ENCODE measurements at places on chromosomes 5 and 9.

- DNase-seq, result no peak
These were observed 17.8 kb upstream of the CCNJL start for GRCh38 chr5:160330212-160330611.

- no peak for DNase-seq
These were observed 20.4 kb upstream of the IER5L start for GRCh38 chr9:129198319-129199043.

DNA sequence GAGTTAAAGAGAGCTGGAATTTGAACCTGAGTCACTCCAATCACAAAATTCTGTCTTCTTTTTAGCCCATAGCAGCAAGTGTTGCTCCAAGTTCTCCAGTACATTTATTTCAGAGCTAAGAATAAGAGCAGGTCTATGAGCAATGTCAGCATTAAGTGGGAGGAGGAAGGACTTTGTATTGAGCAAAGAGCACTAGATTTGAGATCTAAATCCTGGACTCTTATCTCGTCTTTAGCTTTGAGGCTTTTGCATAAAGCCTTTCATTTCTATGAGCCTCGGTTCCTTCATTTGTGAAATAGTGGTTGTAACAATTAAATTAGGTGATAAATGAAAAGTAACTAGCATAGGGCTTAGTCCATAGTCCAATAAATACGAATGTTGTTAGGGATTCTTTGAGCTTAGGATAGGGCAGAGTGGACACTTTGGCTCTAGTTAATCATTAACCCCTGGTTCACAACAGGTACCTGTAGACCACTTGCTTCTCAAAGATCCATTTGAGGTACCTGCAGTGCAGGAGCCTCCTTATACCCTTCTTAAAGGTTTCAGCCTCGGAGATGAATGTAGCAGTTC lies 464.1 kb upstream of the KLF4 start:
- DNase-seq, result no peak

DNA sequence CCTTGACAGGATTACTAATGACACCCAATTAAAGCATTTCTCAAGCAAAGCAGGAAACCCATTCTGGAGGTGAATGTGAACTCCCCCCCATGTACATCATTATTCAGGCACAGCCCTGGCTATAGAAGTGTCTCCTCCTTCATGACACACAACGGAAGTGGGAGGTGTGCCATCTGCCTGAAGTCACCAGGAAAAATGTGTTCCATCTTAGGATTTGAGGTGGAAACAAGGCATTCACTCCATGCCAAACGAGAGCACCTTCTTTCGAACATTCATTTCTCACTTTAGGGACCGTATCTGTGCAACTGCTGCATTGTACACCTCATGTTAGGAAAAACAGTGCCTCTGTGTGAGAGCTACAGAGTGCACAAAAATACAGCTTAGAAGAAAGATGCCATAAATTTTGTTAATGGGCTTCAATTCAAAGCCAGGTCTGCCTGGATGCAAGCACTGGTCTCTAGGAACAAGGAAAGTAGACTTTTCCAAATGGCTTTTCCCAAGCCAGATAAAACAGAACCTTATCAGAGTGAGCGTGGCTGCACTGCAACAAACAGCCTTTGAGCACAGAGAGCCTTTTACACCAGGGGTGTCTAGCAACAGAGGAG lies 19.4 kb downstream of the GOLM1 start:
- no peak for DNase-seq

GRCh38 chr5:109688630-109688969 lies 1.1 kb upstream of the MAN2A1 start:
- DNase-seq, result no peak

DNA sequence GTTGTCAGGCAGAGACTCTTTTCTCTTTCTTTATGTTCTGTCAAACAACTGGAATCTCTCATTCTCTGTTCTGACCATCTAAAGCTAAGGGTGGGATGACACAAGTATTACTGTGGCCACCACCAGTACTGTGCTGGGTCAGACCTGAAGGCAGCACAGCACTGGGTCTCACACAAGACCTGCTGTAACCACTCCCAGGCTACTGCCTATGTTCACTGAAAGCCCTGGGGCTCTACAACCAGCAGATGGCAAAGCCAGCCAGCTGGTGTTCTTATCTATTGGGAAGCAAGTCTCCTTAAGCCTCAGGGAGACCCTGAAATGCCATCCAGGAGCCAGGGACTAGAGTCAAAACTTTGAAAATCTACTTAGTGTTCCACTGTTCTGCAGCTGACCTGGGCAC lies 189.5 kb downstream of the SLCO4C1 start:
- DNase-seq, result no peak

GRCh38 chr5:178204935-178205748 lies 809 bp downstream of the HNRNPAB start:
- peak; percentile 54 for DNase-seq

DNA sequence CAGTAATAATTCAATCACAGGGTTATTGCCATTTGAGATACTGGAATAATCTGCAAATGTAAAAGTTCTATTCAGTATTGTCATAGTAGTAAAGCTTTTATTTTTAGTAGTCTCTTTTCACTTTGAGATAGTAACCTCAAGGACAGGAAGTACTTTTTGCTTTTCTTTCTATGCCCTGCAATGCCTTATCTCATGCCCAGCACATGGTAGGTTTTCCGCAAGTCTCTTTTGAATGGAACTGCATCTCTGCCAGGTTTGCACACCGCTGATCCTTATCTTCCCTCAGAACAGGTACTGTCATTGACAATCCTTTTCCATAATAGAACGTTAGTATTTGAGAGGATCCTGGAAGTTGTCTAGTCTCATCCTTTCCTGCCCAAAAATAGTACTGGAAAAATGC lies 91.8 kb upstream of the IFNK start:
- DNase-seq, result no peak

DNA sequence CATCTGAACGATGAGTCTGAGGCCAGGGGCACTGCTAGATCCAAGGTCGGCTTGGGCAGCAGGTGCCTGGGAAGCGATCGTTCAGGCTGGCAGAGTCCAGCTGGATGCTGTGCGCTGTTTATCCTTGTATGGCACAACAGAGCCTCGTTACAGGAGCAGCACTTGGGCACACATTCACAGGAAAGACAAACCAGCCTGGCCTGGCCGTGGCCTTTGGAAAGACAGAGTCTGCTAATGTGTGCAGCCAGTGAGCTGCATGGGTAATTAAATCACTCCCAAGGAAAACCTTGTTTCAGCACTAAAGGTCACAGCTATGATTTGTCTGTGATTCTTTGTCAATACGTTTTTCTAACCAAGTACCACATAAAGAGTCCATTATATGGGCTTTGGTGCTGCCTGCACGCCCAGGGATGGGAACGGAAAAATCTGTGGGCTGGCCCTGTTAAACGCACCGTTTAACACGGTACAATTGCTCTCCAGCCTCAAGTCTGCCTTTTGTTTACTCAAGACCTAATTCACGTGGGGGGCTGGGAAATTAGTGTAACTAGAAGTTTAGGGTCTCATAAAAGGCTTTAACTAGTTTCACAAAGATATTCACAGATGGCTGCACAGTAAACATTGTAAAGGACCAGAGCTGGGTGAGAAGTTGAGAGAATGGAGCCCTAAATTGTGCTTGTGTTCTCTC lies 509.3 kb downstream of the KDM4C start:
- DNase-seq, result no peak

GRCh38 chr9:121021301-121021700 lies 28.8 kb downstream of the C5 start:
- DNase-seq, result no peak

Measured in stimulated activated CD8-positive, alpha-beta memory T cell treated with anti-CD3 and anti-CD28 coated beads, Interleukin-2, amount 100 ng/mL, for 1 hour (primary cell).